GM23338 (cell line): ENCODE measurements at places on chromosomes 13 and 19.

GRCh38 chr19:17322854-17323253, 11.8 kb downstream of the ANO8 start:
- DNase-seq = no peak

- no peak for DNase-seq
Observed at GRCh38 chr13:84487752-84488151, 605.5 kb upstream of the SLITRK1 start.

DNA sequence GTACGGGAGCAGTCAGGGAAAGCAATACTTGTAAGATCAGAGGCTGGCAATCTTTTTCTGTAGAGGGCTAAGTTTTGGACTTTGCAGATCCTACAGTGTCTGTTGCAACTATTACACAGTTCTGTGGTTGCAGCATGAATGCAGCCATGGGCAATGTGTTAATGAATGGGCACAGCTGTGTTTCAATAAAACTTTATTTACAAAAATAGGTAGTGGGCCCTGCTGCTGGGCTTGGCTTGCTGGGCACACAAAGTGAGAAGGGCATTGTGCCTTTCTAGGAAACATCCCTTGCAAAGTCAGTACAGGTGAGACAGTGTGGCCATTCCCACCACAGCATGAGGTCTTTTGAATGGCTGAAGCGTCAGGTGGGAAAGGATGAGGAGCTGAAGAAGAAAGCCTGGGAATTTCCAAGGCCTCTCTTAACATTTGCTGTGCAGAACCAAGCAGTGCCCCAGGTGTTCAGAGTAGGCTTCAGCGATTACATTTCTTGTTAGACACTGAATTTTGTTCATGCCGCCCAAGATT, 9.1 kb downstream of the KL start:
- peak; percentile 39 for DNase-seq

DNA sequence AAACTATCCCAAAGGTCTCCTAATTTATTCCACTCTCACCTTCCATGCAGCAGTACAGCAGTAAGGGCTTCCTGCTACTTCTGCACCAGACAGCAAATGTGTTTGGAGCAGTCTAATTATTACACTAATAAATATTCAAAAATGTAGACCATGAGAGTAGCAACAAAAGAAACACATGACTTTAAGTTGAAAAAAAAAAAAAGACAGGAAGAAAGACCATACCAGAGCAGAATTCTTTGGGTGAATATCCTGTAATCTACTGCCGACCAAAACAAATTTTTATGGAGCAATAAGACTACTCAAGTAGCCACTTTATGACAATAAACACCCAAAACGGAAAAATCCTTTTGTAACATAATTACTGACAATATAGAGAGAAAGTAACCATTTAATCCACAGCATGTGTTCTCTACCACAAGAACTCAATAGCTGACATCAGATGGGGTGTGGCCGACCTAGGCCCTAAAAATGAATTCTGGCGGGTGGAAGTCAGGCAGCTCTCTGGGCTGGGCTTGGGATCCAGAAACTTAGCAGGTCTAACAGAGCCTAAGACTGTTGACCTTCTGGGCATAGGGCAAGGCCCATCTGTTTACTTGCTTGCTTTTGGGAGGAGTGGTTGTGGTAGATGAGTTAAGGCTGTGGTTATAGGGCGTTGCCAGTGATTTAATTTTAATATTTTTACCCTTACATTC, 4.6 kb downstream of the KLF12 start:
- DNase-seq = no peak

- DNase-seq = no peak
Observed at GRCh38 chr13:81058211-81058915, 717.4 kb upstream of the SPRY2 start.

DNA sequence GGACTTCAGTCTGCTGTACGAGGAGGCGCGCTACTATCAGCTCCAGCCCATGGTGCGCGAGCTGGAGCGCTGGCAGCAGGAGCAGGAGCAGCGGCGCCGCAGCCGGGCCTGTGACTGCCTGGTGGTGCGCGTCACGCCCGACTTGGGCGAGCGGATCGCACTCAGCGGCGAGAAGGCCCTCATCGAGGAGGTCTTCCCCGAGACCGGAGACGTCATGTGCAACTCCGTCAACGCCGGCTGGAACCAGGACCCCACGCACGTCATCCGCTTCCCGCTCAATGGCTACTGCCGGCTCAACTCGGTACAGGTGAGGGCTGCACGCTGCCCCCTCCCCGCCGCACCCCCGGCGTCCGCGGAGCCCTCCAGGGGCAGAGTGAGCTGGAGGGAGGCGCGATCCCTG, 14.6 kb downstream of the KCTD15 start:
- no peak for DNase-seq

DNA sequence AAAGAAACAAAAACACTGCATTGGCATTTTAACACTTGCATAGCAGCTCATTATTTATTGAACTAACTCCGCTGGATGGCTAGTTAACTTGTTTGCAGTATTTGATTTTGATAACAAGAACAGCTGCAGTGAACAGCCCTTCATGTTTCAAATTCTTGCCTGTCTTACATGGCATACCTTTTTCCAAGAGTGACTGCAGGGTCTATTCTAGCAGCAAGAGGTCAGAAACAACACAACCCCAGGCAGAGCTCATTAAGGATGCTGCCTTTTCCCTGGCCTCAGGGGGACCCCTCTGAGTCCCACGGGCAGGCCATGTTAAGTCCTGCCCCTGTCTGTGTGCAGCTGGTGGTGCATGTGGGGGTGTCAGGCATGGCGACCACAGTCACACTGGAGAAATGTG, 16.6 kb downstream of the PGPEP1 start:
- DNase-seq = no peak

GRCh38 chr19:45467456-45468158, at the start of gene FOSB:
TSS of gene FOSB (plus strand) at chr19:45467996. CDS start at chr19:45468587, 591 bp downstream.
- DNase-seq = peak; percentile 99

DNA sequence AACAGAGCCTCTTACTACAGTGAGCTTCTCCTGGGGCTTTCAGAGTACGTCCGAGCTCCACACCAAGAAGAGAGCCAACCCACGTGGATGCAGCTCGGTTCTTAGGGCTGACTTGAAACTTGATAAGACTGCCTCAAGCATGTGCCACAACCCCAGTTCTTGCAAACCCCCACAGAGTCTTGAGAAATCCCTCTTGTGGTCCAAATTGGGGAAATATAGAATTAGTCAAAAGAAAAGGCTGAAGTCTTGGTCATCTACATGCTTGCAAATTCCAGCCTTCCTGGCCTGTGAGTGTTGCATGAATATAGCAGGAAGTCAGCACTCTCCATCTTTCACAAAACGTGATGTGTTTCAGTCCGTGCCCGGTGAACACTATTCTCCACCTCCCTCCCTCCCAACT, 95.2 kb downstream of the GGACT start:
- no peak for DNase-seq

DNA sequence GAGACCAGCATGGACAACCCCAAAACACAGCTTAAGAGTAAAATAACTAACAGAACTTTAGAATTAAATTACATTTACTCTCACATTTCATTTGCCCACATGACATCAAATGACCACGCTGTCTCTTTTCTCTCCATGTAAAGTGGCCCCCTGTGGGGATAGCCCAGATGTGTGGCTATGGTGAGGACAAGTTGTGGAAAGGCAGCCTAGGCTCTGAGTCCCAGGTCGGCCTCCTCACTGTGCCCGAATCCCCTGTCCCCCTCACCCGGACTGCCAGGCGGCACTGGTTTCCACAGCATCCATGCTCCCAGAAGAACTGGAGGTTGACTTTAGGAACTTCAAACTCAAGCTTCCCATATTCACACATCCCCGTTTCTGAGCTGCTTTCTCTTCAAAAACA, 111.8 kb upstream of the UQCRFS1 start:
- no peak for DNase-seq

GRCh38 chr13:109694972-109695371, 91.4 kb downstream of the IRS2 start:
- no peak for DNase-seq
